ENCODE measurements at places on chromosomes 16 and 17. TPM values are rescaled to one million over a fixed set of nuclear protein-coding genes. Genes with fewer than 3 reads are reported as not detected.

GRCh38 chr17:76274112-76274956 lies 9.2 kb downstream of the UBALD2 start:
- DNase-seq: no peak

GRCh38 chr17:45965812-45966211 lies 33.2 kb upstream of the STH start:
- no peak for DNase-seq

DNA sequence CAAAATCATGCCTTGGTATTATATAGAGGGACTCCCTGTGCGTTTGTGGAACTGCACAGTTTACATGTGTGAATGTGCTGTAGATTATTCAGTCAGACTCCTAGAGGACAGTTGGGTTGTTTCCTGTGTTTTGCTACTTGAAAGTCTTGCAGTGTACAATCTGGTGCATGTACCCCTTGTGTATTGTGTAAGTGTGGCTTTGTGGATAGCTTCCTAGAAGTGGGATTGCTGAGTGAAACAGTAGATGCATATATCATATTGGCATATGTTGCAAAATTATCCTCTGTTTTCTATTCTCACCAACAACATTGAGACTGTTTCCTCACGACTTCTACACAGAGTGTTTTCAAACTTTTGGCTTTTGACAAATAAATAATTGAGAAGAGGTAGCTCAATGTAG lies 263.7 kb downstream of the MAP2K6 start:
- DNase-seq: no peak

DNA sequence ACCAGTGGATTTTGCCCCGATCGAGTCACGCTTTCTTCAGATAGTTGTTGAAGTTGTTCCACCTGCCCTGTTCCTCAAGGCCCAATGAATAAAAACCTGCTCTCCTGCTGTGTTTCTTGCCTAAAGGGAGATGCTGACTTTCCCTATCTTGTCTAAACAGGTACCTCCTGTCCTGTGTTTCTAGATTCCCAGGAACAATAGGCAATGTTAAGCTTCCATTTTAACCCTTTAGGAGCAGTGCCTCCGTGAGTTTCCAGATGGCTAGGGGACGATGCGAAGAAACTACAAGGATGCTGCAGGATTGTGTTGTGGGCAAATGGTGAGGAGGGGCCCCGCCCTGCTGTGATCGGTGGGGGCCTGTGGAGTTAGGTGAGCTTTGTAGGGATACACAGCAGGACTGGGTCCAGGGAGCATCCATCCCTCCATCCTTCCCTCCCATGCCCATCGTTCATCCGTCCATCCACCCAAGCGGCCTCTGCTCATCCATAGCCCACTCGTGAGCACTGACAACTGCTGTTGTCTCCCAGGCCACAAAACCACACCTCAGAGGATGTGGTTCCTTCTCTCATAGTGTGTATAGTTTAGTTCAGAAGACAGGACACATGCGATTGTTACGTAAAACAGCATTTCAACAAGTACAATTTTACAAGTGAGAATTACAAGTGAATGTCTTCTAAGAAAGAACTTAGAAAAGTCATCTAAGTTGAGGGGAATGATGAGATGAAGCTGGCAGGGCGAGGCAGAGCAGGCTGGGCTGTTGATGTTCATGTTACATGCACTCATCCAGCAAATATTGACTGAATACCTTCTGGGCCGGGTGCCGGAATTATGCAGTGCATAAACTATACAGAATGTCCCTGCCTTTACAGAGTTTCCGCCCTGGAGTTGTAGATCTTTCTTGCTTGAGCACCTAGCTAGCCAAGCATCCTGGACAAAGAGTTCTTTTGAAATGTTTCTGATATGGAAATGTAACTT lies 5.2 kb downstream of the ARSG start:
- peak; percentile 73 for DNase-seq

GRCh38 chr16:67173808-67174705 lies 3.7 kb downstream of the NOL3 start:
- DNase-seq: peak; percentile 91

GRCh38 chr17:78759203-78759968 lies 22.7 kb downstream of the CYTH1 start:
- peak; percentile 47 for DNase-seq

- no peak for DNase-seq
Measured at GRCh38 chr16:19710191-19710908, 7.7 kb downstream of the KNOP1 start.

DNA sequence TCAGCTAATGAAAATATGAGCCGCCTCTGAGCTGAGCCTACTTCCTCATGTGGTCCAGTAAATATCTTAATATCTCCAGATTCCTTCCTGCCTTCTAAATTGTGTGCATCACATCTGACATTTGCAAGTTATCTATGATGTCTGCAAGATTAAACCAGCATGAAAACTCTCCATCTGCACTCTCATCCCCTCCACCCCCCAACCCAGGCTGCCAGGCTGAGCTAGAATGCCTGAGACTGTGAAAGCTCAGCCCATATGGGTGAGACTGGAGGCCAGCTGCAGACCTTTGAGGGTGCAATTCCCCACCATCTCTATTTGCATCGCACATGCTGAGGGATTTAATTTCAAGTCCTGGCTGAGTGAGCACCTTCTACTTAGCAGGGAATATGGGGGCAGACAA lies 82.8 kb downstream of the ASIC2 start:
- no peak for DNase-seq

GRCh38 chr17:79508291-79508716 lies 102.5 kb downstream of the RBFOX3 start:
- DNase-seq: no peak

The FN3K gene
- 5.9 TPM for total RNA-seq

The IGF2BP1 gene
- total RNA-seq: not detected

The CDRT15L2 gene
- not detected for total RNA-seq

The HCRT gene
- total RNA-seq: not detected

The MYH13 gene
- total RNA-seq: 0.08 TPM

The CPNE7 gene
- total RNA-seq: not detected

The WNK4 gene
- 0.08 TPM for total RNA-seq

The CEP131 gene
- total RNA-seq: 7.8 TPM

All from psoas muscle (tissue), 8 donors.